ENCODE measurements at places on chromosomes 3 and 15.

DNA sequence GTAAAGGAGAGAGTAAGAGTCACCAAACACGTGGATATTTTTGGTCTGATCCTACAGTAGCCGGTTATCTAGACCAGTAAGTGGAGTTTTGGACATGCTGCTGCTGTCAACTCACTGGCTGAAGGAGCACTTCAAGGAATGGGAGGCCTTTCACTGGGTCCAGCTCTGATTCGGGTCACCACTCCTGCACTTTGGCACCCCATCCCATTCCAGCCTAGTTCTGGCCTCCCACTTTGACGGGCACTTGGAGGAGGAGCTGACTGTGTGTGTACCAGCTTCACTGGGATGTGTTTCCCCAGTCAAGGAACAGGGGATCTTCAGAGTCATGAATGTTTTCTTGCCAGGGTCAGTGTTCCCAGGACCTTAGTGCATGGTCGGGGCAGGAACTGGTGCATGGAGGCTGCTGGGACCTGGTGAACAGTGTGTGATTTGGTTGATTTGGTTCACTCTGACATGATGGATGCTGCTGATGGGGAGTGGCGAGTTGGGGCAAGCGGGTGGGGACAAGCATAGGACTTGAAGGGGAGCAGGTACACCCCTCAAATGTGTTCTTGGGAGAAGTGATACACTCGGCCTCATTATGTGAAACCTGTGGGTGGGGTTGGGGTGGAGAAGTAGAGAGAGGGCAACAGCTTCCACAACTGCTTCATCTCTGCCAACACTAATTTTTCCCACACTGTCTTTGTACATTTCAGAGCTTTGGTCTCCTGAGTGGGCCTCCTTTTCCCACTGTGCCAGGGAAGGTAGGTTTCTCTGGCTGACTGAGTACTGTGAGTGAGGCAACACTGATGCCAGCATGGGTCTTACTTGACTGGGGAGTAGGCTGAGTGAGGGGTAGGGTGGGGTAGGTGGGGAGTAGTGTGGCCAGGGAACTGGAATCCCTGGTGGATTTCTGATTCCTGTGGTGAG lies 64.0 kb downstream of the RGMA start:
- DNase-seq: no peak

- DNase-seq: no peak
These were observed 381.6 kb downstream of the EPHA3 start for GRCh38 chr3:89488800-89489580.

- DNase-seq: no peak
These were observed 234.2 kb downstream of the WNT5A start for GRCh38 chr3:55252921-55253320.

GRCh38 chr3:17741621-17742101 lies 770 bp downstream of the TBC1D5 start:
- no peak for DNase-seq

DNA sequence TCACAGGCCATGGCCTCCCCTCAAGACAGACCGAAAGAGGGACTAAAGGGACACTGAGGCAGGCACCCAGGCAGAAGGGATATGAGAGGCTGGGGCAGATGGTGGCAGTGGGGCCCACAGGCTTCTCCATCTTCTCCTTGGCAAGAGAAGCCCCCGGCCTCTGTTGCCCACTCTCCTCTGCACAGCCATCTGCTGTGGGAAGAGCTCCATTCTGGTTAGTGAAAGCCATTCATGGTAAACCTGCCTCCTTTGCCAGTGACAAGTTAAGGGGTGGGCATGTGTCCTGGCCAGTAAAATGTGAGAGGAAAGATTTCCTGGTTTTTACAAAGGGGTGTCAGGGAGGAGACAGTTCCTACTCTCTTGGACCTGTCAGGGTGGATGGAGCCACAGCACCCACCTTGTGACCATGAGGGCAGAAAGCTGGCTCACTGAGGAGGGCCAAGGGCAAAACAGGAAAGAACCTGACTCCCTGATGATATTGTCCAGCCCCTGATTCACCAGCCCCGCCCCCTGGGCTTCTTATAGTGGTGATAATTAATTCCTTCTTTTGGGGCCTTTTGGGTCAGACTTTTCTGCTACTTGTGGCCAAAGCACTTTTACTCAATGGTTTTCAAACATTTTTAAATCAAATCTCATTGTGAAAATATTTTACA lies 130.4 kb upstream of the SMAD3 start:
- no peak for DNase-seq

DNA sequence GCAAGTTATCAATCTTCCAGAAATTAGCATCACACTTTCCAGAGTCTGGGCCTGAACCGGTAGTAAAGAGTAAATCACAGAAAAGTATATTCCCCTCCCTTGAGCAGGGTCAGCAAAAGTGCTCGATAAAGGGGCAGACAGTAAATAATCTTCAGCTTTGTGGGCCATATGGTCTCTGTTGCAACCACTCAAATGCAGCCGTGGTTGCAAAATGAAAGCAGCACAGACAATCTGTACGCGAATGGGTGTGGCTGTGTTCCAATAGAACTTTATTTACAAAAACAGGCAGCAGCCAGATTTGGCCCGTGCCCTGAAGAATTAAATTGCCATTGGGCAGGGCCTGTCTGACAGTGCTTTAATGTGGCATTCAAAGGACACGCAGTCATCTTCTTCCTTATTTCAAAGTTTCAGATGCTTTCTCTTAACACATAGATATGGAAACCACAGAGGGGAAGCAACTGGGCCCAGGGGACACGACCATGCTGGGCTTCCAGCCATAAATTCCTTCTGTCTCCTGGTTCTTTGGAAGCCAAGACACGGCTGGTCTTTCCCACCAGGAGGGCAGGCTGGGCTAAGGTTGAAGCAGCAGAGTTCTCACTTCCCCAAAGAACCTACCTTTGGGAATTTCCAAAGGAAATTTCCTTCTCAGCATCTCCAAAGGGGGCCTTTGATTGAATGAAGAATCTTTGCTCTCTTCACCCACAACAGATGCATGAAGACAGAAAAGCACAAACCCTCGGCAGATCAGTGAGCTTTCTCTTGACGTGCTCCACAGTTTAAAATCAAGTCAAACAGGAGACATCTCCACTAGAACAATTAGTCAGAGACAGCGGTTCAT lies 489.8 kb upstream of the PROK2 start:
- DNase-seq: no peak

GRCh38 chr3:45124352-45124751 lies 21.8 kb downstream of the CDCP1 start:
- DNase-seq: no peak

GRCh38 chr15:40108061-40108854 lies 421 bp downstream of the BMF start:
- DNase-seq: no peak

- no peak for DNase-seq
These were observed 323.7 kb downstream of the ZNF621 start for GRCh38 chr3:40848421-40848820.

DNA sequence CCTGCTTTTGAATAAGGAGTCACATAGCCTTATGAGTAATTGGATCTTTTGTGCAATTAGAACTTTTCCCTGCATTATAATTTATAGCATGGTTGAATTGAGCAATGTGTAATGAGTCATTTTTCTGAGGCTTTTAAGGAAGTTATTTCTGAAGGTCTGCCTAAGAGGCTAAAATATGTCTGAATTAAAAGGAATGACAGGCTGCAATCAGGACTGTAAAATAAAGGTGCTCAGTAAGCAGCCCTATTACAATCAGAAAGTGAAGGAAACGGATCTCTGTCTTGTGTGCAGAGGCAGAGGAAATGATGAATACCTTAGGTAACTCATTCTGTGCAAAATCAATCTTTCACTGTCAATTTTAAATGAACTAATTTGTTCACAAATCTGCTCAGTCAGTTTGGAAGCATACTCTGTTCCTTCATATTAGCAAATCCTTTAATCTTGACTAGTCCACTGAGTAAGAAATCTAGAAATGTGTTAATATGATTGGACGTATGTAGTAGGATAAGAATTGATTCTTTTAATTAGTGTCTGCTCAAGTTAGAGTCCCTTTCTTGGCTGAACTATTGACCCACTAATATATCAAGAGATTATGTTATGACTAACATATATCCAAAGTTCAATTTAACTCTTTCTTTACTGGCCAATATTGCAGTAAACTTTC lies 290.1 kb downstream of the ZIC1 start:
- DNase-seq: no peak

DNA sequence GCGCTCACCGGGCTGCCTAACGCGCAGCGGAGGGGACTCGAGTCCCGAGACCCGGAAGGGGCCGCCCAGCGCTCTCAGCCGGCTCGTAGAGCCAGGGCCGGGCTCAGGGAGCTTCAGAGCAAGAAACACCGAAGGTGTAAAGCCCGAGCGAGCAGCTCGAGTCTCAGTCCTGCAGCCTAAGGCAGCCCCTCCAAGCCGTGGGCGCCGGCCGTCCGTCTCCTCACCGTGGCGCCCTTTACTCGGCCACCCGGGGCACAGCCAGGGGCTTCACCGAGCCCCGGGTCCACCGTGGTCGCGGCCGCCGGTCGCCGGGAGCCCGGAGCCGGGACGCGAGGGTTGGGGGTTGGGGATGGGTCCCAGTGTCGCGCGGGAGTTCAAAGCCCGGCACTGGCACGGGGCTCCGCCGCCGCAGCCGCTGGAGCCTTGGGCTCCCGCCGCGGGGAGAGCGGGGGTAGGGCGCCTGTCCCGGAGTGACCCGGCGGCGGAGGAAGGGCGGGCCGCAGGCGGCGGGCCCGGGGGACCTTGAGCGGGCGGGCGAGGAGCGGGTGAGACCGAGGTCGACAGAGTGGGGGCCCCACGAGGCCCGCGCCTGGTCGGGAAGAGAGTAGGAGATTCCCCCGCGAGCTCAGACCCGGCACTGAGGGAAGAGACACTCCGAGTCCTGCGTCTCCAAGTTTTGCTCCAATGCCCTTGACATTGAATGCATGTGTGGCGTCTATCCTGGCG lies 26.9 kb upstream of the THRB start:
- DNase-seq: no peak

DNA sequence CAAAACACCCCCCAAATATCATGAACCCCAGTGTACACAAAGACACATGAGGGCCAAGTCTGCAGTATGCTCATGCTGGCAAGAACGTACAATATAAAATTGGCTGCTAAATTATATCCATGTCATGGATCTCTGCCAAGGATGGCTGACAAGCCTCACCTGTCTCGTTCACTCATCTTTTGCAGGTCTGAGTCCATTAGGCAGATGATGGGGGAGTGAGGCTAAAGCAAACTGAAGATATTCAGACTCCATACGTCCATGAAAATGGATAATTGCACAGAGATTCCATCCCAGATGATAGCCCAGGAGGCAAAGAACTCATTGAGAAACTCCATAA lies 122.3 kb upstream of the PTPRG start:
- DNase-seq: no peak

GRCh38 chr3:28050885-28051284 lies 190.5 kb upstream of the CMC1 start:
- no peak for DNase-seq

- no peak for DNase-seq
These were observed 149.7 kb upstream of the CDIN1 start for GRCh38 chr15:36429707-36430106.

- no peak for DNase-seq
These were observed 227.2 kb downstream of the ADAMTS17 start for GRCh38 chr15:100114571-100114970.

DNA sequence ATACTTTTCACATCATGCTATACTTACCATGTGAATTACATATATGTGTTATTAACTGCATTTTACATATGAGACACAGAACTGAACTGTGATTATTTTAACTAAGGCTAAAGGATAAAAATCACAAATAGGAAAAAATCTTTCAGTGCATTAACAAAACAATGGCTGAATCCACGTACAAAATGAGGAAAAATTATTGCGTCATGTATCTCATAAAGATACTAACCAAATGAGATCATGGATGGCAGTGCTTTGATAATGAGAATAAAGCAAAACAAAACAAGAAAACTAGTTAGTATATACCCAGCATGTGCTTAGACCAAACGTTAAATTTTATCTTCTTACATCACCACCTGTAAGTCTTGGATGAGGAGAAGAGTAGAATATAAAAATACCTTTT lies 66.0 kb downstream of the SCAPER start:
- no peak for DNase-seq

GRCh38 chr3:5305684-5305989 lies 118.1 kb downstream of the EDEM1 start:
- no peak for DNase-seq

DNA sequence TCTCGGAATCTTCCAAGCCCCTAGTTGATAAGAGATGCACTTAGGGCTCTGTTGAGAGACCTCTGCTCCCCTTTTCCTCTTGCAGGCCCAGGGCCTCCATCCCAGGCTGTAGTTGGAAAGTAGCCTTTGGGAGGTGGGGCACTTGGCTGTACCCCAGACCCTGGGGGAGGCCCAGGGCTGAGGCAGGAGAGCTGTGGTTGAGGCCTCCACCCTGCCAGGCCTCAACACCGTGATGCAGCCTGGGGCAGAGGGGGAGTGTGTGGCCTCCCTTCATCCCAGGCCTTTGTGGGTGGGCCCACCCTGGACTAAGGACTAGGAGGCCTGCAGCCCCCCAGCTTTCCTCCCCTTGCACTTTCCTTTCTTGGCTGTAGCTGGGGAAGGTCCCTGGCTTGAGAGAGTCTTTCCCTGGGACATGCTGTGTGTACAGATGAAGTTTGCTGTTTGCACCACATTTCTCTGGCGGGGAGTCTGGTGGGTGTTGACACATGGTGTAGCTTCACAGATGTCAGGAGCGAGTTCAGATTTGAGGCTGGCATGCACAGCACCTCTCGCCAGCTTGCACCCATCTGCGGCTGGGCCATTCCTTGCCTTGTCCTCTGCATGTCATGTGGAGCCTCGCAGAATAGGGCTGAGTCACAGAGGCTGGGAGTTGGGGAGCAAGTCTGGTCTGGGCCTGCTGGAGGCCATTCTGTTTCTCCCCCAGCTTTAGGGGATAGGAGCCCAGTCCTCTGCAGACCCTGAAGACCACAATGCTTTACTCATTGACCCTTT lies 13.7 kb downstream of the PLEKHO2 start:
- no peak for DNase-seq

DNA sequence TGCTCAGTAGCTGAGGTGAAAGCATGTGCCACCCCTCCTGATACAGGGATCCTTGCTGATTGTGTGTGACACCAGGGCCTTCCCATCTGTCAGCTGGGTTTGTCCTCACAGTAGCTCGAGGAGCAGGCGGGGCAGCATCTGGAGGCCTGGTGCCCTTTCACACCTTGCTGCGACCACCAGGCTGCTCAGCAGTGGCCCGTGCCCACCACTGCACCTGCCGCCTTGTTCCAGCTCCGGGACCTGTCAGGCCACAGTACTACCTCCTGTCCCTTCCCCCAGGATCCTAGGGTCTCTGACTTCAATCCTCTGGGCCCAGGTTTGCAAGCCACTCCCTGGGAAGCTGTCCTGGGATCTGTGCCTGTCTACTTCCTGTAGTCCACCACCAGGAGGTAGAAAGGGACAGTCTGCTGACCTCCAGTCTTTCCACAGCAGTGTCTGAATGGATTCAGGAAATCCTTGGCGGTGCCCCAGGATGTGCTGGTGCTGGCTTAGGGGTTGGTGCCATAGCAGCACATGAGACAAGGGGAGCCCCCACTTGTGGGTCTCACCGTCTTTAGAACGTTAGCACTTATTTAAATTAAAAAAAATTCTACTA lies 27.5 kb downstream of the APBA2 start:
- no peak for DNase-seq

DNA sequence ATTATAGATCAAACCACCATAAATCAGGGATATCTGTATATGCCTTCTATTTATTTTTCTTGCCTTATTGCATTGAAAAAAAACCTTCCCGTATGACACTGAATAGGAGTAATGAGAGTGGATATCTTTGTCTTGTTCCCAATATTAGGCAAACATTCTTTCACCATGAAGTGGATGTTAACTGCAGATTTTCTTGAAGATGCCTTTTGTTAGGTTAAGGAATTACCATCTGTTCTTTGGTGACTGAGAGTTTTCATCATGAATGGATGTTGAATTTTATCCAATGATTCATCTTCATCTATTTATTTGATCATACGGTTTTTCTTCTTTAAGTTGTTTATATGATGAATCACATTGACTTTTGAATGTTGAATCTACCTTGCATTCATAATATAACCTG lies 47.1 kb upstream of the MECOM start:
- no peak for DNase-seq

Measured in stimulated activated CD8-positive, alpha-beta memory T cell treated with anti-CD3 and anti-CD28 coated beads, Interleukin-4, amount 100 ng/mL, for 4 hours (primary cell).